Activated CD8-positive, alpha-beta T cell treated with anti-CD3 and anti-CD28 coated beads, Interleukin-2, amount 10 ng/mL, durations not matched to agents 7 days and 5 days (primary cell): ENCODE measurements at places on chromosomes 1 and 21. TPM values are rescaled to one million over a fixed set of nuclear protein-coding genes. Genes with fewer than 3 reads are reported as not detected.

DNA sequence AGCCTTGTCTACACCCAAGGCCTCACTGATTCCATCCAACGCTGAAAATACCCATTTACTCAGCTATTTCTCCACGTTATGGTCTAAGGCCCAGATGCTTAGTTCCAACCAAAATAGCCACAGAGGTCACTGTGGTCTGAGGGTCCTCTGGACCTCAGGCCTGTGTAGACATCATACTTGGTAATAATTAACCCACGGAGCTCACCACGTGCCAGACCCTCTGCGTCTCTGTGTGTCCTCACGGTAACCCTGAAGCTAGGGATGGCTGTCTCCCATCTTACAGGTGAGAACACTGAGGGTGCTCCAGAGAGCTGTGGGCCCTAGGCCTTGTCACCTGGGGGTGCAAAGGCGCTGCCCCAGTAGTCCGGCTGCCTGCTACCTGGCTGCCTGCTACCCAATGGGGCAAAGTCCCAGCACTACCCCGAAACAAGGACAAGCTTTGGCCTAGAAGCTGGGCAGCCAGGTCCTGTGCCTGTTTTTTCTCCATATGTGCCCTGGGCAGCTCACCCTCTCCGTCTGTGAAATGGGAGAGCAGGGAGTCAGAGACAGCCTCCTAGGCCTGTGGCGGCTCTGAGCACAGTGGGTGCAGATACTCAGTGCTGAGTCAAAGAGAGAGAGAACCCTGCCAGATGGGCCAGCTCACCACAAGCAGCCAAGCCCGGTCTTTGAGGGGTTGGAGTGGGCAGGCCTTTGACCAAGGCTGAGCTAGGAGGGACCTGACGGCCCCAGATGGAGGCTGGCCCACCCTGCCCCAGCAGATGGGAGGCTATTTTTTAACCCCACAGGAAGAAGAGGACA is 17.0 kb upstream of the RUNX3 start:
- H3K27me3 ChIP-seq = no peaks in the 10 kb centered on the region
- H3K27ac ChIP-seq = peak overlapping the region; percentile 83
- H3K4me1 ChIP-seq = peaks cover 94% of the 10 kb centered on the region
- no peak for DNase-seq

GRCh38 chr1:63486629-63487028 is 36.4 kb downstream of the ITGB3BP start:
- H3K4me1 ChIP-seq = no peaks in the 10 kb centered on the region
- no peak for DNase-seq
- no peaks in the 10 kb centered on the region for H3K27me3 ChIP-seq
- H3K4me3 ChIP-seq = no peak overlapping the region

- peaks cover 3% of the 10 kb centered on the region for H3K36me3 ChIP-seq
- peak; percentile 56 for DNase-seq
- H3K4me1 ChIP-seq = peaks cover 73% of the 10 kb centered on the region
Measured at GRCh38 chr1:234730770-234731568, 121.0 kb upstream of the IRF2BP2 start.

GRCh38 chr1:200374569-200375295 is 35.1 kb downstream of the ZNF281 start:
- H3K4me1 ChIP-seq = peaks cover 2% of the 10 kb centered on the region
- no peak for DNase-seq
- H3K27ac ChIP-seq = no peak overlapping the region

- no peaks in the 10 kb centered on the region for H3K36me3 ChIP-seq
- peaks cover 22% of the 10 kb centered on the region for H3K27me3 ChIP-seq
- no peak overlapping the region for H3K27ac ChIP-seq
- H3K4me1 ChIP-seq = peaks cover 2% of the 10 kb centered on the region
- DNase-seq = peak; percentile 61
Measured at GRCh38 chr1:234154320-234155251, 218.7 kb upstream of the COA6 start.

DNA sequence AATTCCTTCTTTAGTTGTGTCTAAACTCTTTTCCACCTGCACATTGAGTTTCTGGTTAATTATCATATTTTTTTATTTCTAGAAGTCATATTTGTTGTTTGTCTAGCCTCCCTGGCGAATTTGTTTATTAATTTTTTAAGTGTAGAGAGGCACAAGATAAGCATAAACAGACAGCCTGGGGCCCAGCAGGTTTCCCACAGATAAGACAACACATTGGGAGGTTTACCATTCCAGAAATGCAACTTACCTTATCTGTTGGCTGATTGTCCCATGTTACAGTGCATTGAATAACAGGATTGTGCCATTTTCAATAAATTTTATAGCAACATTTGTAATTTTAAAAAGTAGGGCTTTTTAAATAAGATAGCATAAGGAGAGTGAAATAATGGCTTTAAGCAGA is 34.9 kb downstream of the COG2 start:
- no peaks in the 10 kb centered on the region for H3K27me3 ChIP-seq
- no peak overlapping the region for H3K4me3 ChIP-seq
- peaks cover 8% of the 10 kb centered on the region for H3K4me1 ChIP-seq
- peaks cover 47% of the 10 kb centered on the region for H3K36me3 ChIP-seq
- no peak for DNase-seq
- H3K27ac ChIP-seq = no peak overlapping the region

DNA sequence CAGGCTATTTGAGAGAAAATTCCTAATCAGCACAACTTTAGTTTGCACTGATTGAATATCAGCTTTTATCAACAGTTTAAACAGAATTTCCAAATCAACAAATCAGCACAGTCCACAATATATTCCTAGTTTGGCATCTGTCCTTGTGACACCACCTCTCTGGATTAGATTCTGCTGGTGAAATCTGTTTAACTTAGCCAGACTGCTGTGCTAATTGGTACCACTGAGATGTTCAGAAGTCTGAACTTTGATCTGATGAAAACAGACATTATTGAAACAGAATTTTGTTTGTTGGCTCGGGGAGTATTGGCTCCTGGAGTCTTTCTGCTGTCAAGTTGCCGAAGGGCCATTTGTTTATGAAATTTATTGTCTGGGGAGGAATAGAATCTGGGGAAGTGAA is 17.0 kb upstream of the NGF start:
- H3K27me3 ChIP-seq = no peaks in the 10 kb centered on the region
- H3K36me3 ChIP-seq = no peaks in the 10 kb centered on the region
- no peak overlapping the region for H3K4me3 ChIP-seq
- no peak overlapping the region for H3K27ac ChIP-seq
- DNase-seq = no peak

- no peak overlapping the region for H3K27ac ChIP-seq
- H3K27me3 ChIP-seq = no peaks in the 10 kb centered on the region
- no peaks in the 10 kb centered on the region for H3K4me1 ChIP-seq
Measured at GRCh38 chr1:77360256-77360655, 78.4 kb downstream of the AK5 start.

GRCh38 chr21:25079053-25079452 is 528.2 kb downstream of the MRPL39 start:
- no peak overlapping the region for H3K4me3 ChIP-seq
- H3K27me3 ChIP-seq = no peaks in the 10 kb centered on the region
- H3K27ac ChIP-seq = no peak overlapping the region
- no peaks in the 10 kb centered on the region for H3K36me3 ChIP-seq
- no peaks in the 10 kb centered on the region for H3K4me1 ChIP-seq

- H3K27me3 ChIP-seq = peaks cover 66% of the 10 kb centered on the region
- H3K4me3 ChIP-seq = no peak overlapping the region
- no peak overlapping the region for H3K27ac ChIP-seq
Measured at GRCh38 chr1:226549094-226549936, 751 bp downstream of the STUM start.

The KRTAP12-2 gene
- total RNA-seq = not detected

The CLCNKA gene
- not detected for total RNA-seq

The S100A6 gene
- 431 TPM for total RNA-seq

The SV2A gene
- 25.4 TPM for total RNA-seq

The NUP210L gene
- 0.13 TPM for total RNA-seq
